Liver (tissue), 10 donors: ENCODE measurements at places on chromosomes 1 and 21.

- no peak for DNase-seq
Measured at GRCh38 chr1:156696755-156697154, 8.6 kb downstream of the CRABP2 start.

DNA sequence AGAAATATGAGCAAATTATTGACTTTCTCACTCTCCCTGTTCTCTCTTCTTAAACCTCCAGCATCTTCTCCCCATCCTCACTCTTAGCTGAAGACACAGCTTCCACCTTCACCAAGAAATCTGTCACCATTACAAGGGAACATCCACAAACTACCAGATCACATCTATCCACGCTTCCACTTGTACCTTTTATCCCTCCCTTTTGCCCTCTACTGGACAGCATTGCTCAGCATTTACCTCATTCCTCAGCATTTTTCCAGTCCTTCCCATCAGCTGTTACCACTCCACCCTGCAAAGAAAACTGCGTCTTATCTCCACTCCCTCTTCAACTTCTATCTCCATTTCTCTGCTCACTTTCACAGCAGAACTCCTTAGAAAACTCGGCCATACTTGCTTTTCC is 42.6 kb downstream of the KCNJ6 start:
- no peak for DNase-seq

GRCh38 chr1:17973694-17974093 is 133.9 kb upstream of the IGSF21 start:
- DNase-seq, result no peak

GRCh38 chr1:163414778-163415177 is 93.0 kb downstream of the NUF2 start:
- DNase-seq, result no peak

DNA sequence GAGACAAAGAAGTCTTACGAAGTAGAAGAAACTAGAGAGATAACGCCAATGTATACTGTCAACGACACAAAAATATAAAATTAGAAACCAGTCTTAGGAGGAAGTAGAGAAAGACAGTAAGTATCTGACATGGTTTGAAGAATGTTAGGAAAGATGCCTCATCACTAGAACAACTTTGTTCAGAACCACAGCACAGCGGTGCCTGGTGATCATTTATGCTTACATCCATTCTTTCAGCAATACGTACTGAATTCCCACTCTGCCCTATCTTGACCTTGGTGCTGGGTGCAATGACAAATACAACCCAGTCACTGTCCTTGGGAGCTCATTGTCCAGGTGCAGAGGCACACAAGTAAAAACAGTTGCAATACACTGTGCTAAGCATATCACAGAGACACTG is 104.4 kb downstream of the TM2D1 start:
- DNase-seq, result no peak

DNA sequence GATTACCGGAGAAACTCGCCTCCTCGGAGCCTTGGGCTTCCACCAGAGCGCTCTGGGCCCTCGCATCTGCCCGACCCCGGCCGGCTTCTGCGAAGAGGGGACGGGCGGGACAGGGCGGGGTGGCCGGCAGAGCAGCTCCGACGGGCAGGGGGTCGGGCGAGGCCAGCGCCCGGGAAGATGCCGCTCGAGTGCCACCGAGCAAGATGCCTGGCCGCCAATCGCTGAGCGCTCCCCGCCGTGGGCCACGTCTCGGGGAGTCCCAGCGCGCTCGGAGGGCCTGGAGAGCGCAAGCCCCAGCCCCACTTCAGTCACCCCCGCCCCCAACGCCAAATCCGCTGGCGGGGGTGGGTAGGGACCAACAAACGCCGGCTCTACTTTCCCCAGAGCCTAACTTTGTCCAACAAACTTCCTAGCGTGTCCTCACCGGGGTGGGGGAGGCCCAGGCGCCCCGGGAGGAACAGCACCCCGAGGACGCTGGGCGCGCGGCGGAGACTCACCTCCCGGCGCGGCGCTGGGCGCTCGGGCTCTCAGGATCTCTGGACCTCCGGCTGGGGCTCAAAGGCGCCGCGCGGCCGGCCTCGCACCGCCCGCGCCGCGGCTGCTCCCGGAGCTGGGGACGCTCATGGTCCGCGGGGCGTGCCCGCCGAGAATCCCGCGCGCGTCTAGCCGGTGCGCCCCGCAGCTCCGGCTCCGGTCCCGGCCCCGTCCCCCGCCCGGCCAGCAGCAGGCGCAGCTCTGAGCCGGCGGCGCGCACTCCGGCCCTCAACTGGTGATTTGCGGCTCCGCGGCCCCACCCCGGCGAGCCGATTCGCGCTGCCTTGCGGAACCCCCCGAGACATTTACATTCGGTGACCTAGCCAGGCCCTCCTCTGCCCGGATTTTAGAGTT is at the start of gene BCAR3:
Gene BCAR3 (minus strand): TSS at position 737 of the 888 bp plus-strand sequence. CDS start 6,907 bp downstream, outside the sequence.
- peak; percentile 56 for DNase-seq

DNA sequence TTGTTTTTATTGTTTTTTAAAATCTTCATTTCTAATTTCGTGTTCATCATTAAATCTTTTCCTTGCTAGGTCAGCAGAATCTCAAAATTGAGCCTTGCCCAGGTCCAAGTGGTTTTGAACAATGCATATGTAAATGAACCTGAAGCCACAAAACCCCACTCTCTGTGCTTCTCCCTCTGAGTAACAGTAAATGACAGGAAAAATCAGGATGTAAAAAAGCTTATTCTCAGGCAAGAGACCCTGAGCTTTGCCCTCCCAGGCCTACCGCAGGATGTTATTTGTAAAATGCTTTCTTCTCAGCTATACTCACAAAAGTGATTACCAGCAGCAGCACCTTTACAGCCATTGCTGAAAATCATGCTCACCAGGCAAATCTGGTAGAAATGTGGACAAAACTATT is 47.6 kb downstream of the TYW3 start:
- no peak for DNase-seq

DNA sequence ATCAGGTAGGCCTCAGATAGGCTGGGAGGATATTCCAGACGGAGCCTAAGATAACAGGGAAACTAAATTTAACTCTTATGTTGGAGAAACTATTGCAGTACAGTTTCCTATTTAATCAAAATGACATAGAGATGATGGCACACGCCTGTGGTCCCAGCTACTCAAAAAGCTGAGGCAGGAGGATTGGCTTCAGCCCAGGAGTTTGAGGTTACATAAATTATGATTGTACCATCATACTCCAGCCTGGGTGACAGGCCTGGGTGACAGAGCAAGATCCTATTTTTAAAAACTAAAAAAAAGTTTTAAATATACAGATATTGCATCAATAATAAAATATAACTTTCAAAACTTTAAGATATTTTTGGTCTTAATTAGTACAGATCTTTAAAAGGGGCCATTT is 25.2 kb upstream of the TAL1 start:
- DNase-seq, result no peak
